CD4-positive, alpha-beta T cell treated with Interleukin-4 for 4 hours (primary cell): ENCODE measurements at places on chromosomes 5 and 9.

DNA sequence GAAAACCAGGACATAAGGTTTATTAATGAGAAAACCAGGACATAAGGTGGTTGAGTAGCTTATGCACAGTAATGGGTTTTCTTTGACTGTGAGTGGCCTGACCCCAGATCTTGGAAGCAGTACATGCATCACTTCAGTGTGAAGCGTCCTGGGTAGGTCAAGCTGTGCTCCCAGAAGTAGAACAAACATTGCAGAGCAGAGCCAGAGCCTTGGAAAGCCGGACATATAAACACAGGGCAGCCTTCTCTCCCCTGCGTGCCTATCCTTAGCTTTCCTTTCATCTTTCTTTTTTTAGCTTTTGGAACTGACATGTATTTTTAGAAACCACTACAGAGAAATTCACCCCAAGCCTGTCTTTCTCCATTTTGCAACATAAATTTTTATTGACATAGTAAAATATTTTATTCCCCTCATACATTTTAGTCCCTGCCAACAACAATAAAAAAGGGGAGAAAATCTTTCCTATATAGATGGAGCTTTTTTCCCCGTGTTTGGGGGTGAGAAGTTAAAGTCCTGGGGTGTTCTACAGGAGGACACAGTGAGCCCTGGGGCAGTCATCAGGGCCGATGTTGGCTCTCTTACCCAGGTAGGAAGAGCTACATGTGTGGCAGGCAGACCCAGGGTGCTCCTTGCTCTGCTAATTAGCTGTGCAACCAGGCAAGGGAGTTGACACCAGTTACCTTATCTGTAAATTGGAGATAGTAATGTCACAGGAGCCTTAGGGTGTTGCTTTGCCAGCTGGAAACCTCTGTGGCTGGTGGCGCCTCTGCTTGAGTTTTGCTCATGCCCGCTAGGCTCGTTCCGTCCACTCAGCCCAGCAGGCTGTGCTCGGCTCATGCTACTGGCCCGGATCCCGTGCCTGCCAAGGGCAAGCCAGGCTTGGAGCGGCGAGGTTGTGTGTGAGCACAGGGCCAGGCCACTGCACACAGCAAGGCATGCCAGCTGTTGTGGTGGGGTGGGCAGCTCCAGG is 389.6 kb downstream of the KDM4C start:
- DNase-seq: no peak

- DNase-seq: no peak
Measured at GRCh38 chr9:4177970-4178758, 121.7 kb downstream of the GLIS3 start.

DNA sequence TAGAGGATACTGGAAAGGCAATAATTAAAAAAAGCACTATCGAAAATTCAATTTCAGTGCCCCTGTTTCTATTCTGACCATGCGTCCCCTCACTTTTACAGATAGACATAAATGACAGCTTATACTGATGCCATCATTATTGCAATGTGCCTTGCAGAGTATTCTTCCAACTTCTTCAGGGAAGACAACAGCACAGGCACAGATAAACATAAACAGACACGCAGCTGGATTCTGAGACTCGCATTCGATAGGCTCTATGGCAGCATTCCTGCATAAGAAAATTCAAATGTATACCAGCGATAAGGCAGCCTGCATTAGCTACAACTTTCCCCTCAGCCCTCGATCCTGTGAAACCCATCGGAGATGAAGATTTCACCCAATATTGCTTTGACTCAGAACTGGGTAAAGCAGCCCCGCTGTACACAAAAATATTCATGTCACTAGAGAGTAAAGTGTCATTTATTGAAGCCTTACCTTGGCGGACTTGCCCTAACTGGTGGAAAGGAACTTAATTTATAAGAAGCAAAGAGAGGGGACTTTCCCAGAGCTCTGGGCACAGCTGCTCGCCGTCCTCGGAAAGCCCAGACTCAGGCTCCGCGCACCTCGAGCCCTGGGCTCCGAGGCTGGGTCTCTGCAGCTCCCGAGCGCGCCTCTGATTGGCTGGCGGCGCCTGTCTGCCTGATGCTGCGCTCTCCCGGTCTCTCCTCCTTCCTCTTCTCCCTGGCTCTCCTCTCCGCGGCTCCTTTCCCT is at the start of gene CDH18:
CDH18 (minus strand) TSS at position 589 of the 750 bp plus-strand sequence. CDS start 149,214 bp downstream, outside the sequence.
- DNase-seq: no peak

DNA sequence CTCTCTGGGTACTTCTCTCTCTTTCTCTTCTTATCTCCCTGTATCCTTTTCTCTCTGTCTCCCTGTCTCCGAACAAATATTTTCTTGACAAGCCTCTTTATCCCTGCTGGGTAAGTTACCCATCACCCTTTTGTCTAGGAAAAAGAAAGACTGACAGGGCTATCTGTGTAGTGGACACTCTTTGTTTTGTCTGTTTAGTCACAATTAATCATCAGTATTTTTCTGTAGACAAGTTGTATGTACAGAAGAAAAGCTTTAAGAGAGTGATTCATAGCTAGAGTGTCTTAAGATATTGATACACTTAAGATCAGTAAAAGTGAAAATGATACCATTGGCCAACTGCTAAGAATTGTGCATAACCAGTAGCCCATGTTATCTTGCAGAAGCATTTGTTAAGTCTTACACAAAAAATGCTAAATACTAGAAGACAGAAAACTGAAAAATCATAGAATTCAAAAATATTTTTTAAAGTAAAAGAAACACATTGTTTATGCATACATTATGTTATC is 1043.8 kb upstream of the EDIL3 start:
- DNase-seq: no peak

DNA sequence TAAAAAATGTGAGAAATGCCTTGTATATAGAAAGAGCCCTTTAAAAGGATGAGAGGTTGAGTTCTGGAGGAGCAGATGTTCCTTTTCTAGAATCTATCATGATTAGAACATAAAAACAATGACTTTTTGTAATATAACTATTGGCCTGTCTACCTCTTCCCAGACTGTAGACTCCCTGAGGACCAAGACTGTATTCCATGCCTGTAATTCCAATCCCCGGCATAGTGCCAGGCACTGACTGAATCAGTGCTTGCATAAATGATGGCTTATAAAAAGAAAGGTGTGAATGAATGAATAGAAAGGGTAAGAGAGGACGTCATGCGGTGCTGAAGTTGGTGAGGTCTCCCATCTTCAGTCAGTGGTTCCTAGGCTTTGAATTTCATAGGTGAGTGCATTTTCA is 92.6 kb upstream of the GDNF start:
- DNase-seq: no peak

GRCh38 chr5:68407311-68408239 is 192.0 kb downstream of the PIK3R1 start:
- no peak for DNase-seq

DNA sequence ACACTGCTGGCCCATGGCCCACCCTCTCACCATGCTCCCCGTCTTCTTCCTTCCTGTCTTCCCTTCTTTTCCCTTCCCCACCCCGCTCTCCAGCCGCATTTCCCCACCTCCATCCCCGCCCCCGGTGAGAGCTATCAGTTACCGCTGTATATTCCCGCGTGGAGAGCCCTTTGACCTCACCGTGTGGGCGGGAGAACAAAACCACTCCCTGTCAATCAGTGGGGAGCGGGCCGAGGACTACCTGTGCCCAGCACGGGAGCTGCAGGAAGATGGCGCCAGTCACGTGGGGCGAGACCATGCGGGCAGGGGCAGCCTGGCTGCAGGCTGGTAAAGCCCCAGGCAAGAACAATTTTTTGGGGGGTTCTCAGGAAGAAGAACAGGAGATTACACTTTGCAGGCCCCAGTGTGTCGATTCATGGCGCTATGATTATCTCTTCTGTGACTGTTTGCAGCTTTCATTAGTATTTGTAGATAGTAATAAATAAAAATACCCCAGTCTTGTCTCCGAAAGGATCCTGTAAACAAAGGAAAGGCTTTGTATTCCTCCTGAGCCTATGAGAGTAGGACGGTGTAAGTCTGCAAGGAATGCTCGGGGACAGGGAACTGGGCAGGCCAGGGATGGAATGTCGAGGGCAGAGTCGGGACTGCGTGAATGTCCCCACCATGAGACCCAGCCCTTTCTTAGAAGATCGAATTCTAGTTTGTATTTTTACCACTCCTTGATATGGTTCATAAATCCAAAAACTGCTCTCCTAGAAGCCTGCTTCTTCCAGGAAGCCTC is 14.8 kb upstream of the DMRT1 start:
- DNase-seq: no peak

GRCh38 chr9:124884376-124884775 is 22.4 kb downstream of the ARPC5L start:
- DNase-seq: no peak

GRCh38 chr5:60340965-60341471 is 358.9 kb downstream of the DEPDC1B start:
- no peak for DNase-seq

DNA sequence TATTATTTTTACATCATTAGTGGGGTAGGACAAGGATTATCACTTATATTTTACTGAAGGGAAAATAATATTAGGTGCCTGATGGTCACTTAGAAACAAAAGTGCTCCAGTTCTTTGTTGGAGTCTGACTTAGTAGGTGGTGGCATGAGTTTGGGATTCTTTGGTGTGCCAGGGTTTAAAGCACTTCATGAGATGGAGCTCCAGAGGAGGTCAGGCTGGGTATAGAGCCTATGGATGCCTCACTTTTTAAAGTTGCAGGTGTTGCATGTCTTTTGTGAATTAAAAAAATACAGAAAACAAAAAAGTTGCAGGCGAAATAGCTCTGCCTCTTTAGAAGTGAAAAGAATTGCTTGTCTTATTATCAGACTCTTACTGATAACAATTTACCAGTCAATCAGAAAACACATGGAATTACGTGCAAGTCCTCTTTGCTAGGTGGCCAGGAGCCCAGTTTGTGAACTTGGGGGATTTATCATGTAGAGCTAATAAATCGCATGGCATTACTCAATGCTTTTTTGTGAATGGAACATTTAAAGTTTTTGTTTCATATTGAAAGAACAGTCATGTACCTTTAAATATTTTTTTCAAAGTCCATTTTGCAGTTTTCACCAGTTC is 1.6 kb downstream of the ITK start:
- peak; percentile 46 for DNase-seq

GRCh38 chr5:142011572-142012185 is 1.1 kb downstream of the GNPDA1 start:
- DNase-seq: no peak

DNA sequence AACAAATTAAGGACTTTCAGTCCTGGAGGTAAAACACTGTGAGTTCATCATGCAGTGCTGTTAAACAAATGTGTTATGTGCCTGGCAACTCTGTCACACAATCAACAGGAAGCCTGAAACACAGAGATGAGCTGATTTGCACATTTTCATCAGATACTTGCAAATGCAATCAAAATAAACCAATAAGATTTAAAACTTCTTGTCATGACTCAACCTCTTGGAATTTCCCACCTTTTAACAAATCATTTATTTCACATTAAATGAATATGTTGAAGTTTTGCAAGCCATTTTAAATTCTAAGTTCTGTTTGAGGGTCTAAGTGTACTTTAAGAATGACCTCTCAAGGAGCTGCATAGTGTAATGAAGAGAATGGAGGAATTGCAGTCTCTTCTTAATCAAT is 64.4 kb downstream of the ANXA1 start:
- no peak for DNase-seq

- DNase-seq: no peak
Measured at GRCh38 chr9:4289411-4290326, 10.2 kb downstream of the GLIS3 start.

GRCh38 chr9:93465855-93466254 is 12.5 kb upstream of the FAM120AOS start:
- DNase-seq: no peak

- DNase-seq: no peak
Measured at GRCh38 chr5:67543720-67544270, 347.2 kb upstream of the CD180 start.

DNA sequence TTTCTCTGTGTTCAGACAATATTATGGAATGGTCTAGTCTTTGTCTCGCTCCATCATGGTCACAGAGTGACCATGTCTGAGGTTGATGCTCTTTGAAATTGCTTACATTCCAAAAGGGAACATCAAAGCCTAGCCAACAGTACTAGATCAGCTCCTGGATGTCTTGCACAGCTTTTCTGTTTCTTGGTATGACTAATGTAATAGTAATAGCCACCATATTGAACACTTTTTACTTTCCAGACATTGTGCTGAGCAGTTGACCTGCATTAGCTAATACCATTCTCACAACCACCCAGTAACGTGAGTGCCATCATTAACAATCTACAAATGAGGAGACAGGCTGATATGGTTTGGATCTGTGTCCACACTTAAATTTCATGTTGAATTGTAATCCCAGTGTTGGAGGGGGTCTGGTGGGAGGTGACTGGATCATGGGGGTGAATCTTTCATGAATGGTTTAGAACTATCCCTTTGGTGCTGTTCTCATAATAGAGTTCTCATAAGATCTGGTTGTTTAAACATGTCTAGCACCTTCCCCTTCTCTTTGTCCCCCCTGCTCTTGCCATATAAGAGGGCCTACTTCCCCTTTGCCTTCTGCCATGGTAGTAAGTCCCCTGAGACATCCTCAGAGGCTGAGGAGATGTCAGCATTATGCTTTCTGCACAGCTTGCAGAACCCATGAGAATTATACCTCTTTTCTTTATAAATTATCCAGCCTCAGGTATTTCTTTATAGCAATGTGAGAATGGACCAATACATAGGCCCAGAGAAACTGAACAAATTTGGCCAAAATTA is 577.5 kb upstream of the CLINT1 start:
- DNase-seq: no peak

DNA sequence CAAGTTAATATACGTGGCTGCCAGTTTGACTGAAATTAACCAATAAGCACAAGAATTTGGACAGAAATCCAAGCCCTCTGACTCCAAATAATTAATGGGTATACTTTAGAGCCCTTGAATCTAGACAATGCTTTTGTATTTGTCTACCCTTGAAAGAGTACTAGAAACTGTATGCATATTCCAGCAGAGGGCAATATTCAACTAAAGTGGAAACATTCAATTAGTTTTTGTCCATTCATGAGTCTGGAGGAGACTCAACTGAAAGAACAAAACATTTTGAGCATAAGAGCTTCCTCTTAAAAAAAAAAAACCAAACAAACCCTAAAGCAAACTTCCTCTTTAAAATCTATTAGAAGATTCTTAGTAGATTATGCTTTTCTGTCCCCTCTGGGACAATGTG is 157.8 kb downstream of the ARHGEF28 start:
- DNase-seq: no peak

DNA sequence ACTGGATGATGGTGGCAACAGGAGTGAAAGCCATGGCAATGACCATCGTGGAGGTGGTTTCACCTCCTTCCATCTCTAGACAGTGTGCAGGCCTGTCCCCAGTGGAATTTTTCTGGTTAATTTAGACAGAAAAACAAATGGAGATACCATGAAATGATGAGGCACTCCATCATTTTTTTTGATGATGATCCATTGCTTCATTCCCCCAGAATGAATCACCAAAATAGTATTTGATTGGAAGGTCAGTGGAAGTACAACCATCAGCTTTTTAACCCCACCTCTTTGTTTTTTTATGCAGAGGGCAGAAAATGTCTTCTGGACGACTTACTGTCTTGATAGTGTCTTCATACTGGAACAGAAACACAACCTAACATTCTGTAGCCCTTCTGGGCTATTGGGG is 42.6 kb upstream of the ADRA1B start:
- DNase-seq: no peak

DNA sequence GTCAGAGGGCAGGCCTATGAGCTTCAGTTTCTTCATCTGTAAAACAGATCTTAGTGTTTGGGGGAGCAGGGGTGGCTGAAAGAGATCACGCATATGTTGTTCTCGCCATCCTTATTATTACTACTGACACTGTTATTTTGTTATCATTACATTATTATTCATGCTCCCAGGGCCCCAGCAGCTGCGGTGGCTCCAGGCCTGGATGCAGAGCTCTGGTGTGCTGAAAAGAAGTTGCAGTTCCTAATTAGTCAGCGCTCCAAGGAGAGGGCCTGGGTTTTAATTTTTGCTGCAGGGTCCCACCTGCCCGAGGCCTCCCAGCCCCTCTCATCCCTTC is 19.5 kb downstream of the CXXC5 start:
- no peak for DNase-seq
